ENCODE measurements at places on chromosomes 3 and 15. TPM values are rescaled to one million over a fixed set of nuclear protein-coding genes. Genes with fewer than 3 reads are reported as not detected.

NCEH1 gene
- total RNA-seq: 4.9 TPM

LRRC58 gene
- total RNA-seq: 28.1 TPM

RASGRP1 gene
- total RNA-seq: 94.7 TPM

FMN1 gene
- not detected for total RNA-seq

GPR27 gene
- 1.0 TPM for total RNA-seq

DNA sequence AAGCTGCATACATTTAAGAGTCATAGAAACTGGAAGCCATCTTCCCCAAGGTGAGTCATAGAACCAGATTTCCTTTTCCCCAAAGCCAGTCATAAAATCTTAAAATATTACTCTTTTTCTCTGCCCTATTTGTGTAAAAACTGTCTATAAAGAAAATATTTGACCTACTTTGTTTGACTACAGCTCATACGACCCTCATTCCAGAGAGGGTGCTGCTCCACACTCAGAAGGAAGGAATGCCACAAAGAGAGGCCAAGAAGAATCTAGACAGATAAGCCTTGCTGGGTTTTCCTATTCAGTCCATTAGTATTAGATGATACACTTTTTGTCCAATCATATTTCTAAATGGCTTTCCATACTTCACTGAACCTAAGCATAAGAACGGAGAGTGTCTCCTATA, 671.6 kb upstream of the SGO1 start:
- DNase-seq: no peak
- H3K27ac ChIP-seq: no peak overlapping the region
- no peak overlapping the region for H3K4me3 ChIP-seq
- H3K4me1 ChIP-seq: no peaks in the 10 kb centered on the region
